Activated CD4-positive, alpha-beta T cell treated with anti-CD3 and anti-CD28 coated beads, Interleukin-2, amount 10 ng/mL, durations not matched to agents 24 days and 14 days (primary cell): ENCODE measurements at places on chromosomes 1 and 21. TPM values are rescaled to one million over a fixed set of nuclear protein-coding genes. Genes with fewer than 3 reads are reported as not detected.

DNA sequence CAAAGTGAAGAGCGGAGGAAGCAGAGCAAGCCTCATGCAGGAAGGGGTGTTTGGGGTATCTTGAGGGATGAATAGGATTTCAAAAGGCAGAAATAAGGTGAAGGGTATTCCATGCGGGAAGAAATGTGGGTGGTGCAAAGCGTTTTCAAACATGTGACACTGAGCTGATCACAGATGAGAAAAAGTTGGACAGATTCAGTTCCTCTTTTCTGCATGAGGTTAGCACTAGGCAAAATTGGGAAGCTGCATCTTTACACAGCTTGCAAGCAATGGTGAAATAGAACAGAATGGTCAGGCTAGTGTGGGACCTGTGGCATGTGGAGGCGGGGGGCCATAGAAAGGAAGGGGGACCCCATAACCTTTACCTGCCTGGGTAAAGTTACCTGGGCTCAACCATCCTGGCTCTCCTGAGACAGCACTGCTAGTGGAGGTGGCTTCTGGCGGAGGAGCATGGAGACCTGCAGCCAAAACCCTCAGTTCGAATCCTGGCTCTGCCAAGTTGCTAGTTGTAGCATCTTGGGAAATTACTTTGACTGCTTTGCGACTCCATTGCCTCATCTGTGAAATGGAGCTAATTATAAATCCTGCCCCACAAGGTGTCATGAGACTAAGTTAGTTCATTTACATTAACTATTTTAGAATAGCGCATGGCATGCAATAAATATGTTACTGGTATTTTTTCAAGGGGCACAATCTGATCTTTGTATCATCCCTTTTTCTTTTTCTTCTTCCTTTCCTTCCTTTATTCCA lies 16.4 kb downstream of the KCNA10 start:
- DNase-seq: no peak
- H3K27ac ChIP-seq: no peak overlapping the region
- H3K4me3 ChIP-seq: no peak overlapping the region
- H3K36me3 ChIP-seq: no peaks in the 10 kb centered on the region

The OPRD1 gene
- total RNA-seq: 0.09 TPM in 1 of 2 replicates, not detected in the other

The KLF17 gene
- not detected in 2 replicates for total RNA-seq

The ATP1A4 gene
- total RNA-seq: not detected in 2 replicates

The AADACL4 gene
- total RNA-seq: not detected in 2 replicates

GRCh38 chr21:42056468-42056867 lies 14.6 kb upstream of the UMODL1 start:
- H3K27me3 ChIP-seq: peaks cover 14% of the 10 kb centered on the region
- H3K4me3 ChIP-seq: no peak overlapping the region
- DNase-seq: no peak
- no peak overlapping the region for H3K27ac ChIP-seq
- no peaks in the 10 kb centered on the region for H3K36me3 ChIP-seq

GRCh38 chr1:222750651-222751050 lies 13.6 kb downstream of the FAM177B start:
- H3K27ac ChIP-seq: no peak overlapping the region
- DNase-seq: no peak
- H3K36me3 ChIP-seq: no peaks in the 10 kb centered on the region
- H3K4me1 ChIP-seq: no peaks in the 10 kb centered on the region

The CD5L gene
- not detected in 2 replicates for total RNA-seq

DNA sequence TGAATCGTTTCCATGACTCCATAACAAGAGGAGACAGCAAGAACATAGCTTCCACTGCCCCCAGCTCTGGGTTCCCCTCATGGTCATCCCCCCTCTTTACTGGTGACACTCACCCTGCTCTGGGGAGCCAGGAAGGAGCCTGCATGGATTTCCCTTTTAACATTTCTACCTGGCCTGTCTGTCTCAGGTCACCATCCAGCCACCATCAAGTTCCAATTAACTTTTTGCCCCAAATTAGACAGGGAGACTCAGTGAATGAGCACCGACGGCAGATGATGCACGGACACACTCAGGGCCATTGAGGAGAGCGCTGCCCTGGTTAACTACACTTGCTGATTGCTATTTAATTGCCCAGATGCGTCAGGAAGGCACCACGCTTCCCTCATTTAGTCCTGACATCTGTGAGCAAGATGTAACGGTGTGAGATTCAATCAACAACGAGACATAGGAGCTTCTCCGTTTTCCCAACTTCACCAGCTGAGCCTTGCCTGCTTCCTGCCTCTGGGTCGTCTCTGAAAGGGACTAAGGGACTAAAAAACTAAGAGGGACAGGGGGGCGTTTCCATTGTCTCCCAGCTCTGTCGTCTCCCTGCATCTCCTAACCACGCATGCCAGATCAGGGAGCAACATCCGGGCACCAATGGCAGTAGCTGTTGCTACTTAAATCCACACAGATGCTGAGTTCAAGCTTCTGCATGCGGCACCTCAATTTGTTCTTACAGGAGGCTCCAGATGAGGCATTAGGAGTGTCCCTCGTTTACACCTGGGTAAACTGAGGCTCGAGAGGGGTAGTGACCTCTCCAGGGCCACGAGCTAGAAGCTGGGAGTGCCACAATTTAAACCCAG lies 426.7 kb downstream of the NPHP4 start:
- no peaks in the 10 kb centered on the region for H3K36me3 ChIP-seq
- H3K4me3 ChIP-seq: no peak overlapping the region
- no peak overlapping the region for H3K27ac ChIP-seq
- peak; percentile 40 for DNase-seq
- H3K27me3 ChIP-seq: no peaks in the 10 kb centered on the region

The SYCP1 gene
- not detected in 2 replicates for total RNA-seq

The LCE3D gene
- not detected in 2 replicates for total RNA-seq

DNA sequence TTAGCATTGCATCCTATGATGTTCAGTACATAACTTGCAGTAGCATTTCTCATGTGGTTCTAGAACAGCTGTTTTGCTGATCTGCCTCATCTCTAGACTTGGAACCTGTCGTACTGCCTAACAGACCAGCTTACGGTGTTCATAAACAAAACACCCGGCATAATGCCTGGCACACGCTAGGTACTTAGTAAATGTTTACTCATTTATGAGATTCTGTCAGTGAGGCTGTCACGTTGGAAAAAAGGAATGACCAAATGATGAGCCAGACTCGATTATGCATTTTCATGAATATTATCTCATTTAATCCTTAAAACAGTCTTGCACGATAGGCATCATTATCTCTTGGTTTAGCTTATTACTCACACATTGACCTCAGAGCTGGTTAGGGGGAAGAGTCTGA lies 46.4 kb downstream of the CACHD1 start:
- H3K27ac ChIP-seq: no peak overlapping the region
- no peaks in the 10 kb centered on the region for H3K36me3 ChIP-seq
- H3K4me3 ChIP-seq: no peak overlapping the region
- DNase-seq: no peak
- H3K27me3 ChIP-seq: peaks cover 7% of the 10 kb centered on the region

The RGS18 gene
- 0.33 TPM in 1 of 2 replicates, not detected in the other for total RNA-seq

- no peak overlapping the region for H3K4me3 ChIP-seq
- H3K4me1 ChIP-seq: peaks cover 2% of the 10 kb centered on the region
- H3K27me3 ChIP-seq: no peaks in the 10 kb centered on the region
- H3K36me3 ChIP-seq: peaks cover 39% of the 10 kb centered on the region
These were observed 124.8 kb downstream of the DISC1 start for GRCh38 chr1:231751415-231751814.

The TMEM269 gene
- total RNA-seq: 0.12 TPM in 1 of 2 replicates, not detected in the other

The FRRS1 gene
- 0.24 and 0.28 TPM in 2 replicates for total RNA-seq

DNA sequence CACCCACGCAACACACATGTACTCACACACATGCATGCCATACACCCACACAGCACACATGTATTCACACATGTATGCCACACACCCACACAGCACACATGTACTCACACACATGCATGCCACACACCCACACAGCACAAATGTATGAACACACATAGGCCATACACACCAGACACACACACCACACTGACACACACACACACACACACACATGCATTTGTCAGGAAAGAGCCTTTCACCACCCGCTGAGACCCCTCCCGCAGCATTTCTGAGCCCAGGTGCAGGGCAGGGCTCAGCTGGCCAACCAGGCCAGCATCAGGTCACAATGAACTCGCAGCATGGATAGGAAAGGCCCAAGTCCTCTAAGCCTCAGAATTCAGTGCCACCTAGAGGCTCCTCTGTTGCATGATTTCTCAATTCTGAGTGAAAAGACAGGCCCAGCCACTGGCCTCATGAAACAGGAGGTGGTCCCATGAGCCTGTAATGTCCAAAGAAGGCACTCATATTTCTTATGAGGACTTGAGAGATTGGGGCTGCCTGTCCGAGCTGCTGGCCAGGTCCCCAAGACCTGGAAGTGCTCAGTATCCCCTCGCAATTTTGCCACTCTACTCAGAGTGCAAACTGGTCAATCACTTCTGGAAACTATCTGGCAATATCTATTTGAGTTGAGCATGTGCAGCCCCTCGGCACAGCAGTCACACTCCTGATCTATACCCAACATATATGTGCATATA lies 57.3 kb downstream of the PSMG1 start:
- no peaks in the 10 kb centered on the region for H3K36me3 ChIP-seq
- peak; percentile 73 for DNase-seq
- H3K27ac ChIP-seq: no peak overlapping the region
- peaks cover 9% of the 10 kb centered on the region for H3K4me1 ChIP-seq

The PDZK1IP1 gene
- total RNA-seq: not detected in 2 replicates

DNA sequence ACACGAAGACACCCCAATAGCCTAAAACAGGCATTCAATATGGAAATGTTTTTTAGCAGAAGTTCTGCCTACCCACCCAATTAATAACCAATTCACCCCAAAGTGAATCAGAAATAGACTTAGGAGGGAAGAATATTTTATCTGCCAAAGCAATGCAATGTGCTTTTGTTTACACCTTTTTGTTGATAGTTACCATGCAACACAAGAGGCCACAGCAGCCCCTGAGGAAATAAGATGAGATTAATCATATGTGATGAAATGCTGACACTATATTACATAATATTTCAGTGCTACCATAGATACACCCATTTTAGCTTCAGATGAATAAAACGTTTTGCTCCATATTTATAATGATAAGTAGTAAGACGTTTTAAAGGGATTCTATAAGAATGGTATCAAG lies 60.9 kb upstream of the RGS2 start:
- H3K27ac ChIP-seq: no peak overlapping the region
- H3K36me3 ChIP-seq: no peaks in the 10 kb centered on the region
- no peaks in the 10 kb centered on the region for H3K4me1 ChIP-seq
- H3K27me3 ChIP-seq: no peaks in the 10 kb centered on the region
- no peak overlapping the region for H3K4me3 ChIP-seq
- DNase-seq: no peak

- H3K36me3 ChIP-seq: no peaks in the 10 kb centered on the region
- H3K27ac ChIP-seq: no peak overlapping the region
- H3K27me3 ChIP-seq: peaks cover 2% of the 10 kb centered on the region
- H3K4me1 ChIP-seq: no peaks in the 10 kb centered on the region
- H3K4me3 ChIP-seq: no peak overlapping the region
These were observed 1047.3 kb downstream of the ADGRL2 start for GRCh38 chr1:82848043-82848442.

The BACH1 gene
- total RNA-seq: 21.5 and 24.8 TPM in 2 replicates

The MRPL39 gene
- 63.2 and 66.0 TPM in 2 replicates for total RNA-seq

The OR10J1 gene
- total RNA-seq: not detected in 2 replicates

The TSPAN2 gene
- total RNA-seq: 0.21 and 0.31 TPM in 2 replicates

- DNase-seq: no peak
- no peak overlapping the region for H3K4me3 ChIP-seq
- no peaks in the 10 kb centered on the region for H3K4me1 ChIP-seq
- no peaks in the 10 kb centered on the region for H3K36me3 ChIP-seq
- H3K27ac ChIP-seq: no peak overlapping the region
- no peaks in the 10 kb centered on the region for H3K27me3 ChIP-seq
These were observed 333.6 kb upstream of the CAMK1G start for GRCh38 chr1:209249785-209250440.

GRCh38 chr1:99849413-99849743 lies 783 bp upstream of the AGL start:
- H3K4me1 ChIP-seq: peaks cover 15% of the 10 kb centered on the region
- peak; percentile 66 for DNase-seq
- H3K4me3 ChIP-seq: peak overlapping the region; percentile 97
- H3K36me3 ChIP-seq: peaks cover 8% of the 10 kb centered on the region

GRCh38 chr1:6269720-6270400 lies 9.0 kb upstream of the GPR153 start:
- no peaks in the 10 kb centered on the region for H3K27me3 ChIP-seq
- DNase-seq: no peak
- no peaks in the 10 kb centered on the region for H3K4me1 ChIP-seq
- H3K27ac ChIP-seq: no peak overlapping the region
- H3K36me3 ChIP-seq: peaks cover 2% of the 10 kb centered on the region
- H3K4me3 ChIP-seq: no peak overlapping the region

The NTMT2 gene
- not detected in 2 replicates for total RNA-seq

DNA sequence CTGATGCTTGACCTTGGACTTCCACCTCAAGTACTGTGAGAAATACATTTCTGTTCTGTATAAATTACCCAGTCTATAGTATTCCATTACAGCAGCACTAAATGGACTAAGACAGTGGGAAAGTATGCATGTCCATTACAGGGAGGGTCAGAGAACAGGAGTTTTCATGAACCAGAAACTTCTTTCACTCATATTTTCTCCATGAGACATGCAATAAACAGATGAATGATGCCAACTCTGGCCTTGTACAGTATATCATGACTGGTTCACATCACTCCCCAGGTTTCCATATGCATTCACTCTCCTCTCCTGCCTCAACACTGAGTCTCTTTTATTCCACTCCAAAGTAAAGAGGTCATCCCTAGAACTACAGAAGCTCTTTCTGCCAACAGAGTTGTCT lies 4.5 kb upstream of the IFI16 start:
- DNase-seq: no peak
- no peaks in the 10 kb centered on the region for H3K27me3 ChIP-seq
- H3K27ac ChIP-seq: peak overlapping the region; percentile 35
- H3K36me3 ChIP-seq: peaks cover 28% of the 10 kb centered on the region

GRCh38 chr1:96842215-96842614 lies 120.6 kb downstream of the PTBP2 start:
- no peak for DNase-seq
- no peaks in the 10 kb centered on the region for H3K4me1 ChIP-seq
- H3K27ac ChIP-seq: no peak overlapping the region
- H3K4me3 ChIP-seq: no peak overlapping the region

GRCh38 chr1:156583821-156584622 lies 4.5 kb downstream of the TTC24 start:
- peaks cover 13% of the 10 kb centered on the region for H3K4me1 ChIP-seq
- no peak overlapping the region for H3K4me3 ChIP-seq
- no peaks in the 10 kb centered on the region for H3K36me3 ChIP-seq
- peak overlapping the region; percentile 34 for H3K27ac ChIP-seq

DNA sequence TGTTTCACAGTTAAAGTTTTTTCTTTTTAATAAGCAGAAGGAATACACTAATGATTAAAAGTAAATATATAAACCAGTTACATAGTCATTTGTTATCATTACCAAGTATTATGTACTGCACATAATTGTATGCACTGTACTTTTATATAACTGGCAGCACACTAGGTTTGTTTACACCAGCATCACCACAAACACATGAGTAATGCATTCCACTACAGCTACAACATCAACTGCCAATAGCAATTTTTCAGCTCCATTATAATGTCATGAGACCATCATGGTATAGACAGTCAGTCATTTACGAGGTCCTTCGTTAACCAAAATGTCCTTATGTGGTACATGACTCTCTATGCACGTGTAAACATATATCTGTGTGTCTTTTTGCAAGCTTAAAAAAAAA lies 35.2 kb downstream of the SCYL3 start:
- H3K27ac ChIP-seq: no peak overlapping the region
- no peak for DNase-seq
- peaks cover 6% of the 10 kb centered on the region for H3K4me1 ChIP-seq
- H3K36me3 ChIP-seq: peaks cover 48% of the 10 kb centered on the region
